Natural killer cell (primary cell): ENCODE measurements at places on chromosomes 16 and 17.

DNA sequence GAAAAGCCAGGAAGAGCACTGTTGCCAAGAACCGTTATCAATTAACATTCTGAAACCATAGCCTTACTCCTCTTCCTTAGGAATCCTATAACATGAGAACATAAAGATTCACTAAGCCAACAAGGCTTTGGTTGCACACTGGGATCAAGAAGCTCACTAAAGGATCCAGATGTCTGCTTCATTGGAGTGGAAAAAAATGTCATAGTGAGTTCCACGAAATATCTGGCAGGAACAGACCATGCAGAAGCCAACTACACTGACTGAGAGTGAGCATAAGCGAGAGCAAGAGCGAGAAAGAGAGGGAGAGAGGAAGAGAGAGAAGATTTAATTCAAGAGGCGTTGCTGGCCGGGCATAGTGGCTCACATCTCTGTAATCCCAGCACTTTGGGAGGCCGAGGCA lies 13.4 kb upstream of the MEIOC start:
- DNase-seq = no peak

DNA sequence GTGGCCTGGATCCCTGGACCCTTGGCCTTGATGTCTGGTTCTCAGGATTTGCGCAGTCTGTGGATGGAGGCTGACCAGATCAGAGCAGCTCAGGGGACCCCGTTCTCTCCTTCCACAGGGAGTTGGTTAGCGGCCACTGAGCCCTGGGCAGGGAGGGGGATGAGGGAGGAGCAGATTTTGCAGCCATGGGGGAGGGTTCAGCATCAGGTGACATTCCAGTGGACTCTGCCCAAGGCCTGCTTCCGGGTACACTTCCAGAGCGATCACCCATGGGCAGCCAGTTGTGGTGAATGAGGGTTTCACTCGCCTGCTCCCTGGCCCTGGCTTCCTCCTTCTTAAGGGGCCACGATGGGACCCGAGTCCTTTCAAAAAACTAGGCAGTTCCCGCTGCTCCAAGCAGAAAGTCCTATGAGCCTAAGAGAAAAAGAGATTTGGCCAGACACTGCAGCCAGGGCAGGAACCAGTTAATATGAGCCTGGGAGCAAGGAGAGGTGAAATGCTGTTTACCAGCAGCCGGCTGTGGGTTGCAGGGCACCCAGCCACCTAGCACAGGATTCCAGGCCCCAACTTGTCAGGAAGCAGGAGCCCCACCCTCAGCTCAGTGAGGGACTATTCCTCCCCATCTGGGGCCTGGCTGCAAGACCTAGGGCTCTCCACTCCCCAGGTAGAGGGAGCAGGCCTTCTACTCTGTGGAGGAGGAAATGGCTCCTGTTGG lies 4.7 kb upstream of the GPRC5C start:
- no peak for DNase-seq

GRCh38 chr17:16989953-16990860 lies 18.3 kb upstream of the TNFRSF13B start:
- peak; percentile 17 for DNase-seq

DNA sequence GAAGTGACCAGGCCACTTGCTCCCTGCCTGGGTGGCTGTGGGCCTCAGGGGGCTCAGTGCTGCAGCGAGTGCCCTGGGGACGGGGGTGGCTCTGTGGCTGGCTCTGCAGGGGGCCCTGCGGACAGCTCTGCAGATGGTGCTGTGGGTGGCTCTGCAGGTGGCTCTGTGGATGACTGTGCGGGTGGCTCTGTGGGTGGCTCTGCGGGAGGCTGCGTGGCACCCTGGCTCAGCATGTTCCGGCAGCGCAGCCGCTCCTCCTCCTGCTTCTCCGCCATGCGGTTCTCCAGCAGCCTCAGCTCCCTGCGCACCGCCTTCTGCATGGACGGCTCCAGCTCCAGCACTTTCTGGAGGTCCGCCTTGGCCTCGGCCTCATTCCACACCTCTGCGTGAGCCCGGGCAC lies 9.5 kb downstream of the AIPL1 start:
- DNase-seq = no peak

DNA sequence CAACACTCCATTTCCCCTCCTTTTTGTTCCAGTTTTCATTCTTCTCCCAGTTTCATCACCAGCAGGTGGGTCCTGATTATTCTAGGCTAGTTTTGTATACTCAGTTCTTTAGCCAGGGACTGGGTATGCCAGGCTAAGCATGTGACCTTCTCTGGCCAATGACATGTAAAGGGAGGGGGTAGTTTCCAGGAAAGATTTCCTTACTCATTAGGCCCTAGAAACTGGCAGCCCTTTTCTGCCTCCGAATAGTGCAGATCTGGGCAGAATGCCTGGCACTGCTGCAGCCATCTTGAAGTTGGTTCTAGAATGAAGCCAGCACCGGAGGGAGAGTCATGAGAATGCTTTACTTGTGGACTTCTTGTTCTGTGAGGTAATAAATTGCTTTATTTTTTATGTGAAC lies 126.9 kb upstream of the AXIN2 start:
- no peak for DNase-seq

DNA sequence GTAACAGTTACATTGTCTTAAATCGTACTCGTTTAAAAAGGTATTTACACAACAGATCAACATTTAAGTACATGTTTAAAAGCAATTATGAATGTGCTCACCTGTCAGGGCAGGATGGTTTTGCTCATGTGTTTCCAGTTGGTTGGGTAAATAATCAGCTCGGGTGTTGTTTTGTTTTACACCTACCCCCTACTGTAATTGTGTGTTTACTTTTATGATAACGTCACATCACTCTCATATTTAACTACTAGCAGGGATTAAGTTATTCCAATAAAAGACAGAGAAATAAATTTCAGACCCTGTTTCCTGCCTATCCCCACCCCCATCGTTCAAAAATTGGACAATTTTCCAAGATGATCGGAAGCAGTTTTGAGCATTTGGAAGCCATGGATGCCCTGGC lies 390.2 kb downstream of the SEC14L1 start:
- no peak for DNase-seq

DNA sequence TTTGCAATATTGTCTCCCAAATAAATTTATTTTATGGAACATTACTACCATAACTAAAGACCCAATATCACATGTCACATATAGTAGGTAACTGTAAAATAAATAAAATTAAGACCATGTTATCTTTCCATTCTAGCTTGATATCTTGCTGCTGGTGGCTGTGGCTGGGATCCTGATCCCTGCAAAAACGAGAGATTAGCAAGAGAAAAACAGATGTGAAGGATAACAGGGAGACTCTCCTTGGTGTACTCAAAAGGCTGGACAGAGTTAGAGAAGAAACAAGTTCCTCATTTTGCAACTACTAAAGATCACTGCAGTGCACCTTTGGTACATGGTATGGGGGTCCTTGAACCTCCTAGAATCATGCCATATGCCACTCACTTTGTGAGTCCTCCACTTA lies 49.7 kb downstream of the ARHGAP27 start:
- no peak for DNase-seq

- DNase-seq = no peak
These were observed 538.5 kb upstream of the CDH11 start for GRCh38 chr16:65660390-65660789.

DNA sequence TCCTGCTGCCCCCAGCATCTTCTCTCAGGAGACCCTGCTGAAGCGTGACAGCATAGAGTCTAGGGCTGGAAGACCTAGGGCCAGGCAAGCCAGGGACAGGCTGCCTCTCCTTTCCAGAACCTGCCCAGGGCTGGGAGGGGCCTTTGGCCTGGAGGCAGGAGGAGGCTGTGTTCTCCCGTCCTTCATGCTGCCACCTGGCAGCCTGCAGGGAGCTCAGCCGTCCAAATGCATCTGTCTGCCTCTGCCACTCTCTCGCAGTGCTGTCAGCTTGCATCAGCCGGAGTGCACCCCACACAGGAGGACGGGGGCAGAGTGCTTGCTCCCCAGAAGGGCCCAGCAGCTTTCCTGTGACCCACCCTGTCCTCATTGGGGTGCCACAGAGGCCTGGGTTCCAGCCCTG lies 31.3 kb downstream of the ARHGAP23 start:
- DNase-seq = no peak

GRCh38 chr16:82859662-82860061 lies 232.9 kb downstream of the CDH13 start:
- no peak for DNase-seq

DNA sequence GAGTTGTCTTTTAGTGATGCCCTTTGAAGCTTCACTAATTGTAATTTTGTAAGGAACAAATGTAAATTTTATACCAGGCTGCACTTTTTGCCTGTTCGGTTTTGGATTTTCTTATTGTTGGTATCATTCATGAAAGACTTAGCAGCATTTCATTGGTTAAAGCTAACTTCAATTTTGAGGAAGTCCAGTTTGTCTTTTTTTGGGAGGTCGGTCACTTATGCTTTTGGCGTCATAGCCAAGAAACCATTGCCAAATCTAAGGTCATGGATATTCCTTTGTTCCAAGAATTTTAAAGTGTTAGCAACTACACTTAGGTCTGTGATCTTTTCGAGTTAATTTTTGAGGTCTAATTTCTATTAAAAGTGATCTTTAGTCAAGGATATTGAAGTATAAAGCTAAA lies 77.1 kb downstream of the PRKCA start:
- DNase-seq = no peak

GRCh38 chr17:64166876-64167275 lies 36.9 kb upstream of the ERN1 start:
- no peak for DNase-seq

DNA sequence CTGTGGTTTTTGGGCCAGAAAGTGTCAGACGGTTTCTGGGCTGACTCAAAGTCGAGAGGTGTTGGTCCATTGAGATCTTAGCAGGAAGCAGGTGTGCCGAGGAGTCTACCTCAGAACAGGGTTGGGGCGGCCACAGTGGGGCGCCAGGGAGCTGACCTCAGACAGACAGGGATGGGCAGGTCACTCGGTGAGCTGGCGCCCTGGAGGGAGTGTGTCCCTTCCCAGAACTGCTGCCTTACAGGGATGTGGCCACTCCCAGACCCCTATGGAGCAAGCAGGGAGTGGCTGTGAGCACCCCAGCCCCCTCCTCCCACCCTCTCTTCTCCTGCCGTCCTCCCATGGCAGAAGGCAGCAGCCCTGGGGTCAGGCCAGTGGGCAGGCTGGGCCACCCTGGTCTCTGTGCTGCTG lies 14.0 kb upstream of the DPEP1 start:
- DNase-seq = no peak

DNA sequence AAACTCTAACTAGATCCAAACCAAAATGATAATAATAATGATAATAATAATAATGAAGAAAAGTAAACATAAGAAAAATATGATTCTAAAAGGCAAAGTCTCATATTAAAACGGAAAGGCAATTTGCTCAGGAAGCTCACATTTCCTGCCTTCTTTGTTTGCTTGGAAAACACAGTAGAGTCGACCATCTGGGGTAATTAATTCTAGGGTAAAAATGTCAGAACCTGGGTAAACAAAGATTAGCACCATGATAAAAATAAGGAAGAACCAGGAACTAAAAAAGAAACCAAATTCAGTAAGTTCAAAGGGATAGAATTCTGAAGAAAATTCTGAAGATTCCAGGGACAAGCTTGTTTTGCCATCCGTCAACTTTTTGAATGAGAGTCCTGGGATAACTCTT lies 16.2 kb downstream of the KRABD2 start:
- DNase-seq = no peak

GRCh38 chr17:40671282-40671681 lies 6.3 kb upstream of the KRT222 start:
- no peak for DNase-seq

GRCh38 chr17:6661464-6661848 lies 9.9 kb downstream of the C17orf100 start:
- DNase-seq = no peak

DNA sequence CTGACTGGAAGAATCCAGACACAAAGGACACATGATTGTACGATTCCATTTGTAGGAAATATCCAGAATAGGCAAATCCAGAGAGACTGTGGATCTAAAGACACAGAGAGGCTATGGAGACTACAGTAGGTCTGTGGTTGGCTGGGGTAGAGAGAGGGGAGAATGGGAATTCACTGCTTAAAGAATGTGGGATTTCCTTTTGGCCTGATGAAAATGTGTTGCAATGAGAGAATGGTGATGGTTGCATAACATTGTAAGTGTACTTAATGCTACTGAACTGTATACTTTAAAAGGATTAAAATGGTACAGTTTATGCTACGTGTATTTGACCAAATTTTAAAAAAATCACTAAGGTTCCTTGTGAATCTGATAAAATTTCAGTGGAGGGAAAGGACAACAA lies 62.1 kb downstream of the GPRC5B start:
- no peak for DNase-seq

- no peak for DNase-seq
These were observed 56.1 kb downstream of the SKAP1 start for GRCh38 chr17:48373883-48374282.

DNA sequence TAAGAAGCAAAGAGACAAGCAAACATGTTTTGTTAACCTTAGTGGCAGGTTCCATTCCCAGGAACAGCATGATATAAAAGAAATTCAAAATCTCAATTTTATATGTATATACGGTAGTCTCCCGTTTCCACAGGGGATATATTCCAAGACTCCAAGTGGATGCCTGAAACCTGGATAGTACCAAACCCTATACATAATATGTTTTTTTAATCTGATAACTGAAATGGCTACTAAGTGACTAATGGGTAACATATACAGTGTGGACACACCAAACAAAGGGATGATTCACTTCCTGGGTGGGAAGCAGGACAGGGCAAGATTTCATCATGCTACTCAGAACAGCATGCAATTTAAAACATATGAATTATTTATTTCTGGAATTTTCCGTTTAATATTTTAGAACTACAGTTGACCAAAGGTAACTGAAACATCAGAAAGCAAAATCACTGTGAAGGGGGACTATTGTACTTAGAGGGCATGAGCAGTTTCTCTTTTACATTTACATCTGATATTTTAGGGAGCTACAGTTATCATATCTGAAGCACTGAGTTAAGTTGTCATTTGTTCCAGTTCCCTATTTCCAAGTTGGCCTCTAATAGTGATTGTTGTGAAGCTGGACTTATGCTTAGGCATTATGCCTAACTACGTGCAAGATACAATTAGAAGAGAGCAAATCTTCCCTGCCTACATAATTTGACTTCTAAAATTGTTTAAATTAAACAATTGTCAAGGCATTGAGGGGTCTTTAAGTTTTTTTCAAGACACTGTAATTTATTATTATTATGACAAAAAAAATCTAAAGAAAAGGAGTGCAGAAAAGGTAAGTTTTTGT lies 34.1 kb upstream of the ABCA6 start:
- no peak for DNase-seq

- no peak for DNase-seq
These were observed 64.6 kb downstream of the ARHGAP44 start for GRCh38 chr17:12853921-12854320.
